ENCODE measurements at places on chromosomes 12 and 14. TPM values are rescaled to one million over a fixed set of nuclear protein-coding genes. Genes with fewer than 3 reads are reported as not detected.

The ACSS3 gene
- total RNA-seq = not detected

The DBX2 gene
- not detected for total RNA-seq

The CAPRIN2 gene
- 13.7 TPM for total RNA-seq

The FKBP4 gene
- total RNA-seq = 42.8 TPM
